ENCODE measurements at places on chromosomes 4 and X.

GRCh38 chr4:152680988-152681603 is 1.3 kb upstream of the TMEM154 start:
- no peak for DNase-seq

- no peak for DNase-seq
Observed at GRCh38 chrX:114615765-114616164, 31.9 kb downstream of the HTR2C start.

DNA sequence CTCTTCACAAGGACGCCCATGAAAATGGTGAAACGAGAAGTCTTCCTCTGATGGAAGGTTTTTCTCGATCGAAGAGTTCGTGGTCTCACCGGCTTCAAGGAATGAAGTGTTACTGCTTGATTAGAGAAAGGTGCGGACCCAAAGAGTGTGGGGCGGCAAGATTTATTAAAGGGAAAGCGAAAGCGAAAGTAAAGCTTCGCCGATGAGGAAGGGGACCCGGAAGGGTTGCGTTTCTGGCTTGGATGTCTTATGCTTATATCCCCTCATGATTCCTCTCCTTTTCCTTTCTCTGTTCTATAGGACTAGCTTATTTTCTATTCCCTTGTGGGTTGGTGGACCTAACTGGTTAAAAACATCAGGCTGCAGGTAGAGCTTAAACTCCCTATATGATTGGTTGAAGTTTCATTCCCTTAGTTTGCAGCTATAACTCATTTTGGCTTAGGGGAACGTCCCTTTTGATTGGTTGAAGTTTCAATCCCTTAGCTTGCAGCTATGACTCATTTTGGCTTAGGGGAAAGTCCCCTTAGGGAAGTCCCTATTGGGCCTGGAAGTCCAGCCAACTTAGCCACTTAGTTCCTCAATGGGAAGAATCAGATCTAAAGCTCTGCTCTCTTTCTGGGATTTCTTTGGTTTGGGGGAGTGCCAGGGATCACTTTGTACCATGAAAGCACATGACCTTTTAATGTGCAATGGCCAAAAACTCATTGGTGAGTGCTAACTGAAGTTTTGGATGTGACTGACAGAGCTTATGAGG is 1025.0 kb upstream of the PCDH10 start:
- no peak for DNase-seq

DNA sequence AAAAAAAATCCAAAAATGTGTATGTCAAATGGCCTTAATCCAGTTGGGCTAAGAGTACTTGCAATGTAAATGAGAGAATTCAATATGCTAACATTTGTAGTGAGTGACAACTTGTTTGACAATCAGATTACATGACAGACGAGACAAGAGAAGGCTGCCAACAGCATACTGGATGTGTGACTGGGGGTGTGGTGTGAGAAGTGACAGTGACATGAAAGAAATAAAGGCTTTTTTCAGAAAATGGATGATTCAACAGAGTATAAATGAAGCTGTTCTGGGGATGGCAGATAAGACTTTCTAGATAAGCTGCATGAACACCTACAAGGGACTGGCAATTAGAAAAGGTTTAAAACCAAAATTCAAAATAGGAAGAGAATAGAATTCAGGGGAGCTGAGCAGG is 143.4 kb downstream of the CENPC start:
- no peak for DNase-seq

DNA sequence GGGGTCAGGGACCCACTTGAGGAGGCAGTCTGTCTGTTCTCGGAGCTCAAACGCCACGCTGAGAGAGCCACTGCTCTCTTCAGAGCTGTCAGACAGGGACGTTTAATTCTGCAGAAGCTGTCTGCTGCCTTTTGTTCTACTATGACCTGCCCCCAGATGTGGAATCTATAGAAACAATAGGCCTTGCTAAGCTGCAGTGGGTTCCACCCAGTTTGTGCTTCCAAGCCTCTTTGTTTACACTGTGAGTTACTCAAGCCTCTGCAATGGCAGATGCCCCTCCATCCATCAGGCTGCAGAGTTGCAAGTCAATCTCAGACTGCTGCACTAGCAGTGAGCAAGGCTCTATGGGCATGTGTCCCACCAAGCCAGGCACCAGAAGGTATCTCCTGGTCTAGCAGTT is 158.1 kb downstream of the DTHD1 start:
- DNase-seq: no peak

GRCh38 chrX:16067886-16068515 is 55.4 kb upstream of the GRPR start:
- DNase-seq: no peak

DNA sequence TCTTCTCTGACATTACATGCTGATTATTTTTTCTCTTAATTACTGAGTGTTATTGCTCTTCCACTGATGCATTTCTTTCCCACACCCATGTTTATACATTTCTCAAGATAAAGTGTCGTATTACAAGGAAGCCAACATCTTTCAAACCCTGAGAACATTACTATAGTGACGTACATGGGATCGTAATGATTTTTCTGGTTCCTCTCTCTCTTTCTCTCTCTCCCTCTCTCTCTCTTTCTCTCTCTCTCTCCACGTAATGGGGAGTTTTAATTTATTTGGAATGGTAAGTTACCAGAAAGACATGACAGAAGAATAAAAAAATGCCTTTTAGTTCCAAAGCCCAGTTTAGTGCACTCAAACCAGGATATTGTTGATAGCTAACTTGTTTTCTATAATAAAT is 40.4 kb upstream of the MAPK10 start:
- no peak for DNase-seq

GRCh38 chrX:65707151-65707550 is 39.7 kb downstream of the MSN start:
- no peak for DNase-seq

DNA sequence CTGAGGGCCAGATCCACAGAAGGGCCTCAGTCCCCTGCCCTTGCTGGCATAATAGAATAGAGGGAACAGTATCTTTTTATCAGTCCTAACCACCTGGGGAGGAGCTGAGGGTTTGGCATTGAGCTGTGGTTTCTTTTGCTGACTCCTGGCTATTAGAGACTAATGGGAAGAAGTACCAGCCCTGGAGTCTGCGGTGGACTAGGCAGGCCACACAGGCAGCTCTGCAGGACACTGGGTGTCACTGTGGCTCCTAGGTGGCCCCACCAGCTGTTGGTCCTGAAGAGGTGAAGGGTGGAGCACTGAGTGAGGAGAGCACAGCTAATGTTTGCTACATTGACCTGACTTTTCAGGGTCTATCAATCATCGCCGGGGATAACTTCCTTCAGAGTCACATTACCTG is 52.8 kb upstream of the GPC4 start:
- DNase-seq: no peak

GRCh38 chr4:51842167-51842553 is 793 bp upstream of the DCUN1D4 start:
- no peak for DNase-seq

GRCh38 chrX:130110379-130111219 is at the start of gene ELF4:
TSS of gene ELF4 (minus strand) at chrX:130110497. CDS start at chrX:130081330, 29,167 bp downstream.
- DNase-seq: no peak

- DNase-seq: no peak
Observed at GRCh38 chrX:63466690-63467089, 115.6 kb upstream of the SPIN4 start.

- DNase-seq: no peak
Observed at GRCh38 chr4:56703378-56703777, 22.3 kb upstream of the HOPX start.

DNA sequence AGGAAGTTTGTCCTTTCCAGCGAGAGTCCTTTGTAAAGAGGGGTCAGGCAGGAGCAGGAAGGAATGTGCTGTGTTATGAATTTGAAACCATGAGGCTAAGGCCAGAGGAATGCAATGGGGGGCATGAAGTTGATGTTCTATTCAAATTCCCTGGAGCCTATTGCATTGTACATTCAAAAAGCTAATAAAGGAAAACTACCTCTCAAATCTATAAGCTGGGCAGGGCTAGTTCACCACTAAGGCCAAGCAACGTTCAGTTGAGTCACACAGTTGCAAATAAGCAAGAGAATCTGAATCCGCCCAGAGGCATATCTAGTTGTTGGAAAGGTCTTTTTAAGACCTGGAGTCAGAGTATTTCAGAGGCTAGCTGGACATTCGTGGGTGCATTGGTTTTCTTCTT is 148.3 kb downstream of the DCTD start:
- DNase-seq: no peak

DNA sequence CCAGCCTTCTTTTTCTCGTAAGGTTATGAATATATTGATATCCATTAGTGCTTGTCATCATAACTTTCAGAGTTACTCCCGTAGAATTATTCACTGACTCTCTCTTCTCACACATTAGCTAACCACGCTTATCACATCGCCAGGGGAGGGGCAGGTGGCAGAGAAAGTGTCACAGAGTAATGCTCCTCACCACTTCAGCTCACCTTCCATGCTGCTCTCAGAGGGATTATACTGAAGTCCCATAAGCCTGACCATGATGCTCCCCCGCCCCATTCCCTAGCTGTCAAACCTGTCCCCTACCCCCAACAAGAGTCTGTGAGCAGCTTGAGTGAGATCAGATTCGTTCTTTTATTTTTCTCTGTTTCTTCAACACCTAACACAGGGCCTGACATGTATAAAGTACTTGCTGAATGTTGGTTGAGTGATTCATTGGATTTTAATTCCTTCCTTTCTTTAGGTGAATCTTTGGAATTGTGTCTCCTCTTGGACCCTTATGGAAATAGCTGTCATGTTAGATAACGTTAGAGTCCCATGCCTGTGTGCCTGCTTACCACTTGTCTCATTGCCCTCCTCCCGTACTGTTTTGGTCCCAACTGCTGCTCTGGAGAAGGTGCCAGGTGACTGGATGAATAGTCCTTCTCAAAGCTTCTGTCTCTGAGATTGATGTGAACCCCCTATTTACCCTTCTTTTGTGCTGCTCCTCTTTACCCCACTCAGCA is 55.1 kb downstream of the RS1 start:
- no peak for DNase-seq

DNA sequence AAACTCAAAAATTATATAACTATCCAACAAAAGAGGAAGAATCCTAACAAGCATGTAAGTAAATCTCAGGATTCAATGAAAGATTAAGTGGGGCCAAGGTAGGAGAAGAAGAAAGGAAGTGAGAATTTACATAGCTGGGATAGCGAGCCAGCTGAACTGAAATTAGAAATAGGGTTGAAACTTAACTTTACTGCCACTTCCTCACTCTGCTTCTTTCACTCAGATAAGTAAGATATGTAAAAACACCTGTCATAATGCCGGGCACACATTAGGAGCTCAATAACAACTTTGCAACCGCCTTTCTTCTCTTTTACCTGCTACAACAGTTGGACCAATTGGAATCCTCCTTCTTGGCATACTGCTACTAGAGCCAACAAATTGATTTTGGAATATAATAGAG is 129.4 kb downstream of the CNKSR2 start:
- DNase-seq: no peak

DNA sequence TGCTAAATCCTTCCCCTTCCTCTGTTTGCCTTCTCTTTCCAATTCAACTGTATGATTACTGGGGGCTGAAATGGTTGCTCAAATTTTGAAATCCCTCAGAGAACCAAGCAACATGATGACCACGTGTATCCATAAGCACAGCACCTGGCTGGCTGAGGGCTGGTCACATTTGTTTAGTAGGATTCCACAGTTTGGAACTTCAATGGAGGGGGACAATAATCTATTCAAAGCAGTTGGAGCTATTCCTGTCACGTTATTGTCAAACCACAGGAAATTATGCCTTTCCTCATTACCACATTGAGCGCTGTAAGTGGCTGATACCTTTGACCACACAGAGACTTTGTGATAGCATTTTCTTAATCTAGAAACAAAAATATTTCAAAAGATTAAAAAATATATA is 7.0 kb downstream of the TMSB4X start:
- no peak for DNase-seq

DNA sequence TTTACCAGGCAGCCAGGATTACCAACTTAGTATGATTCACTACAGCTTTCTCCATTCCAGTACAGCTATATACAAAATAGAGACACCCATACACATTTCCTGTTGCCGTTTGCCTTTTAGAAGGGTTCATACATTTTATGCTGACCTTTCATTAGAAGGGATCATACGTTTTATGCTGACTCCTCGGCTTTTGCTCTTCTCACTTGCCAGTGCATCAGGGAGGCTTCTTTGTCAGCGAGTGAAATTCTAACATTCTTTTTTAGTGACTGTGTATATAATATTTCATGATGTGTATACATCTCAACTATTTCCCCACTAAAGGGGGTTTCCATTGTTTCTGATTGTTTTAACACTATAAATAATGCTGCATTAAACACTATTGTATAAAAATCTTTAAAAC is 552.6 kb downstream of the TRIML1 start:
- DNase-seq: no peak

- DNase-seq: no peak
Observed at GRCh38 chr4:188818300-188818699, 679.1 kb downstream of the TRIML1 start.

DNA sequence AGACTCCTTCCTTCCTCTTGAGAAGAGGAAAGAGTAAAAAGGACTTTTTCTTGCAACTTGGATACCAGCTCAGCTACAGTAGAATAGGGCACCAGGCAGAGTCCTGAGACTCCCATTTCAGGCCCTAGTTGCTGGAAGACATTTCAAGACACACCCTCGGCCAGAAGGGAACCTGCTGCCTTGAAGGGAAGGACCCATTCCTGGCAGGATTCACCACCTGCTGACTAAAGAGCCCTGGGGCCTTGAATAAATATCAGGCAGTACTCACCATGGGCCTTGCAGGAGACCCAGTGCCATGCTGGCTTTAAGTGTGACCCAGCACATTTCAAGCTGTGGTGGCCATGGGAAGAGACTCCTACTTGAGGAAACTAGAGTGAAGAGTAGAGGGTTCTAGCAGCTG is 317.6 kb downstream of the DKK2 start:
- no peak for DNase-seq
